ENCODE measurements at places on chromosomes 7 and 10. TPM values are rescaled to one million over a fixed set of nuclear protein-coding genes. Genes with fewer than 3 reads are reported as not detected.
A peak's percentile ranks its signal among the peaks of the same experiment; 100 is the strongest.

GRCh38 chr7:23467291-23467805, 2.9 kb downstream of the IGF2BP3 start:
- peak; percentile 46 for DNase-seq

The SCIN gene
- 112 TPM for polyA plus RNA-seq

GRCh38 chr10:72001033-72001395, 36.8 kb downstream of the CHST3 start:
- no peak for DNase-seq

- no peak for DNase-seq
Observed at GRCh38 chr7:121961089-121961867, 88.3 kb downstream of the PTPRZ1 start.

DNA sequence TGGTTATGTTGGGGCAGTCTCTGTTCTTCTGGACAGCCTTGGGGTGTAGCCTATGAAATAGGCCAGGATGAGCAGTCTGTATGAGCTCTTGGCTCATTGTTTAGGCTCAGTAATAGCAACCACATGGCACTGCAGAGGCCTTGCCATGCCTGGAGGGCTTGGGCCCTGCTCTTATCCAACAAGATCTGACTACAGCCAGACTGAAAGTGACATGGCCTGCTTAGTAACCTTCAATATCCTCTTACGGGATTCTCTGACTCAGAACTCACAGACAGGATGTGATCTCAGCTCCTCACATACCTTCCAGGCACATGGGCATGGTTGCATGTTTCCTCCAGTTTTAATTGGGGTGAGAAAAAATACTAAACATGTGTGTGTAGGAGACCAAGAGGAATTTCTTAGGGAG, 289.3 kb downstream of the PTEN start:
- no peak for DNase-seq

Measured in left kidney (tissue), 8 donors.